Activated naive CD8-positive, alpha-beta T cell treated with anti-CD3 and anti-CD28 coated beads for 36 hours (primary cell): ENCODE measurements at places on chromosomes 11 and 22. TPM values are rescaled to one million over a fixed set of nuclear protein-coding genes. Genes with fewer than 3 reads are reported as not detected.

The RHOG gene
- total RNA-seq, result 190 TPM

The GLYAT gene
- total RNA-seq, result not detected

The NCR3LG1 gene
- 5.0 TPM for total RNA-seq

The SPDYC gene
- total RNA-seq, result not detected

The DENND5A gene
- total RNA-seq, result 50.9 TPM

The GAS2 gene
- total RNA-seq, result 2.4 TPM

The CD6 gene
- 169 TPM for total RNA-seq

The OR51A4 gene
- not detected for total RNA-seq

The ABTB2 gene
- total RNA-seq, result 1.5 TPM

The C11orf87 gene
- not detected for total RNA-seq

The MB gene
- not detected for total RNA-seq

The INSC gene
- total RNA-seq, result 0.30 TPM

DNA sequence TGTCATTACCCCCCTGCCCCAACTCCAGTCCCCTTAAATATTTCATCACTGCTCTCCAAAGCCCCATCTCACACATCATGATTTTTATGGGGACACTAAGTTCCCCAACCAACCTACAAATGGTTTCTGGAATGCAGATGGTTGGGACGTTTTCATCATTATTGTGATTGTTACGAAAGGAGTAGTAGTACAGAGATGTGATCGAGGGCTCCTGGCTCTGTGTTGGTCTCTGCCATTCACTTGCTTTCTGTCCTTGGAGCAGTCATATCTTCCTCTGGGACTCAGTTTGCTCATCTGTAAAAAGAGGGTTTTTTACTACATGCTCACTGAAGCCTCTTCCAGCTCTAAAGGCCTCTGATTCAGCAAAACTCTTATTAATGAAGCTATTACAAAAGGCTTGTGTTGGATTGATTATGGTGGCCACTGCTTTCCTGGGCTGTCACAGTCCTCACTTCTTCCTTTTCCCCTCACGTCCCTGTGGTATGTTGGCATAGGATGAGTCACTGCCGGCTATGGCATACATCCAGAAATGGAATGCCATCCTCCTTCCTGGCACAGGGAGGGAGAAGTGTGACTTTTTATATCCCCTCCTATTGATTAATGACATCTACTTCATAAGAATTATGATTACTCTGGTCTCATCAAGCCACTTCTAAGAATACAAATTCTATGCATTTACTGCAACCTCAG is 593.7 kb downstream of the METTL15 start:
- DNase-seq, result no peak

GRCh38 chr11:126703662-126704061 is 296.9 kb downstream of the KIRREL3 start:
- DNase-seq, result no peak

DNA sequence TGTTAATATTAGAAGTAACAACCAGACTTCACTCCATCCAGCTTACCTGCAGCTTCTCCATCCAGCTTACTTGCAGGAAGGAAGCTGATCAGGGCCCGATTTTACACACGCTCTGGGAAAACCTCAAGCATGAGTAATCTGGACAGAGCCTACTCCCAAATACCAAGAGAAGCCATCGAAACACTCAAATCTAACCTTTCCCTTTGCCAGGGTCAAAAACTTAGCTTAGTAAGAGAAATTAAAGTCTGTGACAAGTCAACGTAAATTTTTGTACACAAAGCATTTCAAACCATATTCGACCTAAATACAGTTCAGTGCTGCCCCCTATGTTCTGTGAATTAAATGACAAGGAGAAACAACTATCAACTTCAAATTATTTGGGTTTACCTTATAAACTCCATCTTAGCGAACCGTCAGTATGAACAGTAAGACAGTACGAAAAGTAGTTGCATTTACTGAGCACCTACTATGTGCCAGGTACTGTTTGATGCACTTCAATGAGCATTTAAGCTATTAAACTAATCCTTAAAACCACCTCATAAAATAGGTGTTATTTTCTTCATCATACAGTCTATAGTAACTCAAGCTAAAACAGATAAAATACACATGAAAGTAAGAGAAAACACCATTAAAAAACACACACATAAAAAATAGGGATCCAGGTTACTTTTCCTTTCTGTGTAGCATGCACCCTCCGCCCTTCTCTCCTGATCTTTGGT is 36.9 kb downstream of the ARFGAP3 start:
- DNase-seq, result no peak

DNA sequence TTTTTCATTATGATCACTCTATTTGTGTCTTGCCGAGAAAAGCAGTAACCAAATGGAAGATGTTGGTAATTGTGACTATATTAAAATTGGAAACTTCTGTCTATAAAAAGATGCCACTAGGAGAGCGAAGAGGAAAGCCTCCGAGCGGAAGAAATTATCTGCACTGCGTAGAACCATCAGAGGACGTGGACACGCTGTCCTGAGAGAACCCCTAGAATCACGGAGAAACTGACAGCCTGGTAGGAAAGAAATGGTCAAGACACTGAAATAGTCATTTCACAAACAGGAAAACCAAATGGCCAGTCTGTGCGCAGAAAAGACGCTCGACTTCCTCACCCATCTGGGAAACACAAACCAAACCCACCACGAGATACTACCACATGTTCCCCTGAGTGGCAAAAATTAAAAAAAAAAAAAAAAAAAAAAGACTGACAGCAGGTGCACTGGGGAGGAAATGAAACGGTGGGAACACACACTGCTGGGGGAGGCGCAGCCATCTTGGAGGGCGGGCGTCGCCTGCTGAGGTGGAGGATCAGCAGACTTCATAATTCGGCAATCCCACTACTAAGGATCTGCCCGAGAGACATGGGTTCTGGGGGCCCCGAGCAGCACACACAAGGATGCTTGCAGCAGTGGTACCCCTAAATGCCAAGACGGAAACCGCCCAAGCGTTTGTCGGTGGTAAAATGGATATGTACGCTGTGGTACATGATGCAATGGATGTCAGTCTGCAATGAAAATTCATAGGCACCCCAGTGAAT is 21.3 kb downstream of the IFITM10 start:
- DNase-seq, result peak; percentile 34

GRCh38 chr11:94924612-94925011 is 48.7 kb downstream of the CWC15 start:
- DNase-seq, result no peak

DNA sequence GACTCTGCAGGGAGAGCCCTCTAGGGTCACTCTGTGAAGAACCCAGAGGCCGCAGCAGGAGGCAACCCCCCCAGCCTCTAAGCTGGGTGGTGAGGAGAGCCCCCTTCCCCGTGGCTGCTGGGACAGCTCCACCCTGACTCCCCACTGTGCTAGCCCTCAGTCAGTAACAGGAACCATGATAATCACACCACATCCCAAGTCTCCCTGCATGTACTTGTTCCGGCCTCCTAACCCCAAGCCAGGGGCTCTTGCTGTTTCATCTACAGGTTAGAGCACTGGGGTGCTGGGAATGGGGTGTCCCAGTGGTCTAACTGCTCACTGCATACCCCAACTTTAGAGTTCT is 26.9 kb downstream of the ARVCF start:
- DNase-seq, result no peak

DNA sequence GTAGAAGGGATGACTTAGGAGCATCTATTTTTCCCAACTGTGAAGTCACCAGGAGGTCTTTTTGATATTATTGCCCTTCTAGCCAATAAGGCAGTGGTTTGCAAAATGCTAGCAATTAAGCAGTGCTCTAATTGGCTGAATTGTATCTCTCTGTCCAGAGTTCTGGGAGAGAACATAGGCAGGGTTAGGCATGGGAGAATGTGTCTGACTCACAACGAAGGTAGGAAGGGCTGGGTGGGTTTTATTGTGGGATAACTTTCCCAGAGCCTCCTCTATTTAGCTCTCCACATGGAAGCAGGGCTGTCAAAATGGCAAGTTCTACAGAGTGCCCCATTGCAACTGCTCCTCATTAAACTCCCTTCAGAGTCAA is 415.9 kb upstream of the CADM1 start:
- no peak for DNase-seq

DNA sequence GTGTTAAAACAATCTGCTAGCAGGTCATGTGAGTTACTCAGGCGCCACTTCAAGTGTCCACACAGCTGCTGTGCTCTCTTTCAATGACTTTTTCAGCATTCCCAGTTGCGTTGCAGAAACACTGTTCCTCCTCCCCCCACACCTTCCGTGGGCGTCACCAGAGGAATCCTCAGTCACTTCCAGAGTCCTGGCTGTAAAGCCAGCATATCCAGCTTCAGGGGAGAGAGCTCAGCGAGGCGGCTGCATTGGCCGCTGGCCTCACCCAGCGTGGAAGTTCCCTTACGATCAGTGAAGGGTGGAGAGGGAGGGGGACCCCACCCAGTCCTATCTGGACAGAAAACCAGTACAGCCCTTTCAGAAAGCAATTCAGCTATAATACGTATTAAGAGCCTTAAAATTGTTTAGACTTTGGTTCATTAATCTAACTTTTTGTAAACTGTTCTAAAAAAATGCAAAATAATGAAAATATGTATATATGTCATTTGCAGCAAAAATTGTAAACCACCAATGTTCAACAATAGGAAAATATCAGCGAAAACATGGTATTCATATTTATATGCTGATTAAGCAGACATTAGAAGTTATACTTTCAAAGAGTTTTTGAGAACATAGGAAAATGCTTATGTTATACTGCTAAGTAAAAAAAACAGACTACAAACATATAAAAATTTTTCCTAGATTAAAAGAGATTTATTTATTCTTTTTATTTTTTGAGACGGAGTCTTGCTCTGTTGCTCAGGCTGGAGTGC is 2.8 kb upstream of the ANO9 start:
- no peak for DNase-seq

DNA sequence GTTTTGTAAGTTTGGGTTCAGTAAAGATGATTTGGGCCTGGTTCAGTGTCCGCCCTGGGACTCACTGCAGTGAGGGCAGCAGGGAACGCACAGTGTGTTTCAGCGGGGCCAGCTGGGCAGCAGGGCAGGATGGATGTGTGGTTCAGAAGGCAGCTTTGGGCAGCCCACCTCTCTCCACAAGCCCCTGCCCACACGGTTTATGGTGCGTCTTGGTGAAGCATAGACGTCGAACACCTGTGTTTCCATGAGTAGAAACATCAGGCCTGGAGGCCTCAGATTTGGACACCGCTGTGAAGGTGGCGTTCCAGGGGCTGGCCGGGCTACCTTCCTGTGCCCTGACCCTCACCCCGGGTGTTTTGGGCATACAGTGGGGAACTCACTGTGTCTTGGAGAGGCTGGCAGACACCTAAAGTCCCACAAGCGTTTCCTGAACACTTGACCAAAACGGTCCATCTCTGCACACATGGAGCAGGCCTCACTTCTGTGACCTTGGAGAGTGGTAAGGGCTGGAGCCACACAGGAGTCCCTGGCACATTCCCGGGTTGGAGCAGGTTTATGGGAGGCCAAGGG is 59.0 kb downstream of the ST14 start:
- no peak for DNase-seq

- no peak for DNase-seq
Observed at GRCh38 chr11:114386545-114386944, 13.8 kb downstream of the C11orf71 start.

GRCh38 chr11:114909866-114910265 is 231.5 kb downstream of the NXPE2 start:
- DNase-seq, result no peak

GRCh38 chr11:57073128-57073527 is 84.4 kb downstream of the OR5AK2 start:
- no peak for DNase-seq

DNA sequence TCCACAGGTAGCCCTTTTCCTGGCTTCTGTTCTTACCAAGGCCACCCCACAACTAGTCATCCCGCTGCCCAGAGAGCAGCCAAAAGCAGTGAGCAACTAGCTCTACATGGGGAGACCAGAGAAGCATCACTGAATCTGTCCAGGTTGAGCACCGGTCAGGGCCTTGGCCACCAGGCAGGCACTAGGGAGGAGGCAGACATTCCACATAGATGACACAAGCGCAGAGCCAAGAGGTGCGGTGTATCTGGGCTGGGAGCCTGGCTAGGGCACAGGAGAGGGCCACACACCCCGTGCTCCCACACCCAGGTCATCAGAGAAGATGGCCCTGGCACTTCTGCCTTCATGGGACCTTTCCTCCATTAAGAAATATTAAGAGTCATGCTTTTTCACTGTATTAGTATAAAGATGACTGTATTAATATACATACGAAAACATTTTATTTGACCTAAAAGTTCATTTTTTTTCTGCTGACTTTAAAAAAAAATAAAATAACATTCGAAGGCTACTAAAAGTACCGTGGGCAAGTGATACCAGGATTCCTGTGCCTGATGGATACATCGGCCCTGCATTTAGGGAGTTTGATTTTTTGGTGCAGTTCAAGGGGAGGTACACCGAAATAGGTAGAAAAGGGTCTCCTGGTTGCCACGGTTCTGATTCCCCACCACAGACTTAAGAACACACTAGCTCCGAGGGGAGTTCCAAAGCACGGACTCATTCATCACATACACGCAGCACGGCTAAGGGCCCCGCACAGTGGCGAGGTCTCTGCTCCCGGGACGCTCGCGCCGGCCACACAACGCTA is 1.2 kb downstream of the DGCR2 start:
- DNase-seq, result peak; percentile 49

DNA sequence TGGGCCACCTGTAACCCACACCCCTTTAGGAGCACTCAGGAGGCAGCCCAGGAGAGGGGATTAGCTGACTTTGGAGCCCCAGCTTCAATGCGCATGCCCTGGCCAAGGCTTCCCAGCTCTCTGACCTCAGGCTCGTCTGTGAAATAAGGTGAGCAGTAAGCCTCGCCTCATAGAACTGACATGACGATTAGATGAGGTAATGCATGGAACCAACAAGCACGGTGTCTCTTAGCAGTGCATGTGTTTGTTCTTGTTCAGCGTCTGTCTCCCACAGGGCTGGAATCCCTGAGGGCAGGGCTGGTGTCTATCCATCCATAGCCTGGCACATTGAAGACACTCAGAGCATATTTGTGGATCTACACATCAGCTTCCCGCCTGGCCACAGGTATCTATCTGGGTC is 415.4 kb downstream of the MN1 start:
- no peak for DNase-seq

GRCh38 chr22:37024339-37025157 is 5.0 kb downstream of the MPST start:
- no peak for DNase-seq

GRCh38 chr11:75313513-75314272 is 37.8 kb downstream of the ARRB1 start:
- DNase-seq, result no peak

DNA sequence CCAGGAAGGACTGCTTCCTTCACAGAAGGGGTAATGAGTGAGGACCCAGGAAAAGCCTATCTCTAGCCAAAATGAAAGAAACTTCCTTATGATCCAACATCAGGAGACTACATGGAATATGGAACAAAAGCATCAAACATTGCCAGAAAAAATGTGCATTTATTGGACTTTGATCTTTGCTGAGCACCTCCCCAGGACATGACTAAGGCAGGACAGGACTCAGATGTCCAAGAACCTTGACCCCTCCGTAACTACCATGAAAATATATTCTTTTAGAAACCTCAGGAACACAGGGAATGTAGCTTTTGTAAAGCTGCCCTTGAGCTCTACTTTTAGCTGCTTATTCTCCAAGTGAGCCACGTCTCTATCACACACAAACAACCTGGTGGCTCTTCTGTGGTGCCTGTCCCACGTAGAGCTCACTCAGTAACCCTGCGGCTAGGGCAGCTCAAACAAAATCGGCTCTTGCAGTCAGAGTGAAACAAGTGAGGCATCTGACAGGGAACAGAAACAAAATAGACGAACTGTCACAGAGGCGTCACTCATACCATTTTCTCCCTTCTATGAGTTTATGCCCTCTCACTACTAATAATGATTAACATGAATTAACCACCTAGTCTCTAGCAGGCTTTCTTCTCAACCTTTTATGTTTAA is 471.5 kb upstream of the API5 start:
- DNase-seq, result no peak
